ENCODE measurements at places on chromosomes 2 and 18. TPM values are rescaled to one million over a fixed set of nuclear protein-coding genes. Genes with fewer than 3 reads are reported as not detected.

- no peak overlapping the region for H3K27ac ChIP-seq
- no peaks in the 10 kb centered on the region for H3K36me3 ChIP-seq
- no peak for DNase-seq
- peaks cover 11% of the 10 kb centered on the region for H3K4me1 ChIP-seq
- H3K4me3 ChIP-seq, result no peak overlapping the region
- no peaks in the 10 kb centered on the region for H3K27me3 ChIP-seq
Measured at GRCh38 chr18:44552706-44553105, 128.0 kb upstream of the SETBP1 start.

GRCh38 chr2:20081841-20082240, 30.4 kb upstream of the LAPTM4A start:
- no peak for DNase-seq
- no peak overlapping the region for H3K4me3 ChIP-seq
- no peaks in the 10 kb centered on the region for H3K27me3 ChIP-seq

DNA sequence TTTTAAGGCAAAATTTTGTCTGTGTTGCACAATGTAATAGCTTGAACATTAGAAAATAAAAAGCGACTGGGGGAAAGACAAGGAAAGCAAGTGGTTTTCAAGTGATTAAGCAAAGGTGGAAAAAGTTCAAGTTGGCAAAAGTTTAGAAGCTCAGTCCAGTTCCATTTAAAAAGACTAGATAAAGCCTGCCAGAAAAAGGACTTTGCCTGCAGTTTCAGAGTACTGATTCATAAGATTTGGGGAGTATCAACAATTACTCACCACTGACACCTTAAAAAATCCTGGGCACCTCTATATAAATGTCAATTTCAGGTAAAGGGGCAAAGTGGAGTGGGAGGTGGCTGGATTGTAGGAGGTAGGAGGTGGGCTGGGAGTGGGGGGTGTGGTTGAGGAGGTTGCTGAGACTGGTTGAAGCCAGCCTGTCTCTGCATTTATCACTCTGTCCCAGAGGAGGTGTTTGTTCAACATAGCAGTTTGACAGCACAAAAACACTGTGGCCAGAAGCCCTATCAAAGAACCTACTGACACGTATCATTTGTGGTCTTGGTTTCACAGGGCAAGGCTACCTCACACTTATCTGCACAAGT, 14.6 kb downstream of the ZEB2 start:
- DNase-seq, result no peak
- H3K36me3 ChIP-seq, result no peaks in the 10 kb centered on the region
- peaks cover 75% of the 10 kb centered on the region for H3K4me1 ChIP-seq
- peak overlapping the region; percentile 78 for H3K27ac ChIP-seq
- no peak overlapping the region for H3K4me3 ChIP-seq

GRCh38 chr18:21742315-21742687, 1.7 kb downstream of the MIB1 start:
- H3K36me3 ChIP-seq, result no peaks in the 10 kb centered on the region
- peaks cover 53% of the 10 kb centered on the region for H3K4me1 ChIP-seq
- H3K27me3 ChIP-seq, result no peaks in the 10 kb centered on the region
- H3K27ac ChIP-seq, result peak overlapping the region; percentile 99

GRCh38 chr2:198173242-198173641, 368.8 kb downstream of the PLCL1 start:
- H3K27ac ChIP-seq, result no peak overlapping the region
- DNase-seq, result no peak
- no peaks in the 10 kb centered on the region for H3K4me1 ChIP-seq
- no peaks in the 10 kb centered on the region for H3K36me3 ChIP-seq
- no peaks in the 10 kb centered on the region for H3K27me3 ChIP-seq

Gene ERLEC1
- total RNA-seq, result 84.5 TPM

DNA sequence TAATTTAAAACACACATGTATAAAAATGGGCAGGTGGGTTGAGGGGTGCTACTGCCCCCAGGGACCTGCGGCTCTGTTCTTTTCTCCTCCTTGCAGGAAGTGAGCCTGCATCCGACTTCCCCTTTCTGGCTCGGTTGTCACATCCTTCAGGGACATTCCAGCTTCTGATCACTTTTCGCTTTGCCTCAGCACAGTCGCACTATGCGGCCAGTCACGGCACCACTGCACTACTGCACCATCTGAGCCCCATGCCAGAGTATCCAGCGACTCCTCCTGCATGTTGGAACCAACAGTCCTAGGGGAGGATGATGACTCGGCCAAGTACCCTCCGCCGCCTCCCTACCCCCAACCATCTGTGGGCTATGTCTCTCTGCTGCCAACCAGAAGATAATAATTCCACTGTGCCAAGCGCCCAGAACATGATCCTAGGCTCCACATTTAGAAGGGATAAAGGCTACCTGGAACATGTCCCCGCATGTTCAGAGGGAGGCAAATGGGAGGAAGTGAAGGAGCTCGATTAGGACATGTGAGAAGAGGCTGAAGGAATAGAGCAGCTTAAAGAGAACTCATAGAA, 17.6 kb downstream of the CDC42EP3 start:
- H3K36me3 ChIP-seq, result no peaks in the 10 kb centered on the region
- H3K27me3 ChIP-seq, result no peaks in the 10 kb centered on the region
- peaks cover 55% of the 10 kb centered on the region for H3K4me1 ChIP-seq
- DNase-seq, result no peak
- H3K27ac ChIP-seq, result peak overlapping the region; percentile 47

GRCh38 chr2:78979380-78980151, 45.9 kb upstream of the REG3G start:
- no peaks in the 10 kb centered on the region for H3K4me1 ChIP-seq
- DNase-seq, result no peak
- no peak overlapping the region for H3K27ac ChIP-seq
- no peaks in the 10 kb centered on the region for H3K27me3 ChIP-seq

Gene IL1A
- total RNA-seq, result 0.98 TPM

GRCh38 chr18:56402872-56403516, 235.4 kb downstream of the TXNL1 start:
- no peak for DNase-seq
- H3K36me3 ChIP-seq, result no peaks in the 10 kb centered on the region
- no peaks in the 10 kb centered on the region for H3K4me1 ChIP-seq
- peak overlapping the region; percentile 43 for H3K27ac ChIP-seq
- no peaks in the 10 kb centered on the region for H3K27me3 ChIP-seq

GRCh38 chr2:150020221-150020620, 432.6 kb upstream of the MMADHC start:
- DNase-seq, result no peak
- no peaks in the 10 kb centered on the region for H3K4me1 ChIP-seq
- no peak overlapping the region for H3K4me3 ChIP-seq
- H3K36me3 ChIP-seq, result no peaks in the 10 kb centered on the region
- H3K27ac ChIP-seq, result no peak overlapping the region
- H3K27me3 ChIP-seq, result no peaks in the 10 kb centered on the region

Gene AP1S3
- 9.8 TPM for total RNA-seq

Gene SALL3
- 7.4 TPM for total RNA-seq

Gene NT5C1B
- total RNA-seq, result not detected

Gene C2orf78
- total RNA-seq, result not detected

DNA sequence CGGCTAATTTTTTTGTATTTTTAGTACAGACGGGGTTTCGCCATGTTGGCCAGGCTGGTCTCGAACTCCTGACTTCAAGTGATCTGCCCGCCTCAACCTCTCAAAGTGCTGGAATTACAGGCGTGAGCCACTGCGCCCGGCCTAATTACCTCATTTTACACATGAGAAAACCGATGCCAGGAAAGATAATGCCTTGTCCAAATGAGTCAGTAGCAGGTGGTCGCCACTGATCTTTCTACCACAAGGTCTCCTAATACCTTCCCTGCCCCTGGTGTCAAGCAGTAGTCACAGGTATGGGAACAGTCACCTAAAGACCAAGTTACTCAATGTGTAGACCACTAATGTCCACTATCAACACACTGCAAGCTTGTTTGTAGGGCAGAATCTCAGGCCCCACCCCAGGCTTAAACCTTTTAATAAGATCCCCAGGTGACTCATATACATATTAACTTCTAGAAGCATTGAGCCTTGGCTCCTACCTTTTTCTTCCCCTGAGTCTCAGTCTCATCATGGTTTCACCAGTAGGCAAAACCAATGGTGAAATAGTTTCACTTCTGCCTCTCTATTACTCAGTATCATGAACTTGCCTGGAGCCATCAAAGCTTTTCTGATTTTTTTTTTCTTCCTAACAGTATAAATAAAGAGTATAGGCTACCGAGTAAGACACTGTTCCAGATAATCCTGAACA, 6.9 kb upstream of the EPB41L5 start:
- no peaks in the 10 kb centered on the region for H3K36me3 ChIP-seq
- H3K4me3 ChIP-seq, result no peak overlapping the region
- no peak for DNase-seq
- H3K27me3 ChIP-seq, result no peaks in the 10 kb centered on the region
- H3K27ac ChIP-seq, result no peak overlapping the region

- DNase-seq, result no peak
- peaks cover 12% of the 10 kb centered on the region for H3K4me1 ChIP-seq
- no peak overlapping the region for H3K27ac ChIP-seq
- H3K27me3 ChIP-seq, result no peaks in the 10 kb centered on the region
Measured at GRCh38 chr2:181774685-181775084, 94.4 kb upstream of the NEUROD1 start.

GRCh38 chr18:73079920-73080319, 212.1 kb upstream of the NETO1 start:
- H3K27ac ChIP-seq, result no peak overlapping the region
- DNase-seq, result no peak
- no peaks in the 10 kb centered on the region for H3K27me3 ChIP-seq
- no peak overlapping the region for H3K4me3 ChIP-seq
- H3K36me3 ChIP-seq, result no peaks in the 10 kb centered on the region

Gene NAT8
- total RNA-seq, result not detected

Gene MAPRE3
- total RNA-seq, result 20.6 TPM

GRCh38 chr2:71157124-71157793, 26.8 kb downstream of the MPHOSPH10 start:
- peak overlapping the region; percentile 26 for H3K4me3 ChIP-seq
- no peaks in the 10 kb centered on the region for H3K36me3 ChIP-seq
- H3K4me1 ChIP-seq, result peaks cover 10% of the 10 kb centered on the region
- H3K27me3 ChIP-seq, result no peaks in the 10 kb centered on the region
- DNase-seq, result peak; percentile 77

Gene ALPI
- not detected for total RNA-seq

Gene POTEC
- total RNA-seq, result not detected

Gene TRMT61B
- total RNA-seq, result 15.0 TPM

Gene C2orf72
- 0.25 TPM for total RNA-seq

Gene CYP27C1
- total RNA-seq, result 3.2 TPM

GRCh38 chr2:191018048-191018447, 4.1 kb upstream of the STAT1 start:
- H3K27ac ChIP-seq, result no peak overlapping the region
- H3K4me1 ChIP-seq, result peaks cover 22% of the 10 kb centered on the region
- H3K27me3 ChIP-seq, result no peaks in the 10 kb centered on the region
- no peak overlapping the region for H3K4me3 ChIP-seq

Gene UGT1A6
- total RNA-seq, result 14.0 TPM

Gene USP40
- total RNA-seq, result 50.1 TPM

- peak overlapping the region; percentile 13 for H3K27ac ChIP-seq
- no peak for DNase-seq
- H3K36me3 ChIP-seq, result peaks cover 37% of the 10 kb centered on the region
Measured at GRCh38 chr18:23877371-23877770, 137.2 kb upstream of the TTC39C start.

Gene EVA1A
- not detected for total RNA-seq

GRCh38 chr2:27422958-27423357, 5.5 kb upstream of the NRBP1 start:
- DNase-seq, result no peak
- H3K27ac ChIP-seq, result no peak overlapping the region
- H3K4me3 ChIP-seq, result no peak overlapping the region
- peaks cover 6% of the 10 kb centered on the region for H3K4me1 ChIP-seq

Gene ASXL3
- 5.9 TPM for total RNA-seq

DNA sequence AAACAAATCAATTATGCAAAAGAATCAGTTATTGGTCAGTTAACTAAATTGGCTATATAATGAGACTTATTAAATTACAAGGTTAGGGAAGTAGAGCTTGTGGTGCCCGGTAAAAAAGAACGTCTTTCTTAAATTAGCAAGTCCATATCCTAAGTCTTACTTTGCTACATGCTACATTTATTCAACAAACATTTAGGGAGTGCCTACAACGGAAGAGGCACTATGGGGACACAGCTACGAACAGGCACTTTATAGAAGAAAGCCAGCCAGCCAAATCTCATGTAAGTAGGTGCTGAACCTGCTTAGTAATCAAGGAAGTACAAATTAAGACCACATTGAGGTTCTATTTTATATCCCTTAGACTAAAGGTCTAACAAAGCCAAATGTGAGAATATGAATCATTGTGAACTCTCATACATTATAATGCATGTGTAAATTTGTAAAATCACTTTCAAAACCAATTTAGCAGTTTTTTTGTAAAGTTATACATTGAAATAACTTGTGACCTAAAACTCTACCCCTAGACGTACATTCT, 59.9 kb downstream of the PDK1 start:
- no peak for DNase-seq
- no peak overlapping the region for H3K27ac ChIP-seq
- H3K36me3 ChIP-seq, result no peaks in the 10 kb centered on the region

DNA sequence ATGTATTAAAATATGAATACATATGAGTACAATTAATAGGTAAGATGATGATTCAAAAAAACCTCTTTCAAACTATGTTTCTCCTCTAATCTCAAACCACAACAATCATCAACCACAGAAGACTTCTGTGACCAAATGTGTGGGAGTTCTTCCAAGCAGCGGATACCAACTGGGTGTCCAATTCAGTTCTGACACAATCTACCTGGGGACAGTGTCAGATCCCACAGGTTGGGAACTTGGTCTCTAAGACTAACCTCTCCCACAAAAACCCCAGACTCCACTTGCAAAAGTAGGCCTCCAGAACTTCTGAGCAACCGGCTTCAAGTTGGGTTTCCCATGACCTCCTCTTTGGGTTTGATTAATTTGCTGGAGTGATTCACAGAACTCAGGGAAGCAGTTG, 26.9 kb downstream of the FASTKD1 start:
- no peak overlapping the region for H3K4me3 ChIP-seq
- no peak overlapping the region for H3K27ac ChIP-seq
- DNase-seq, result no peak

Gene CPLX4
- total RNA-seq, result not detected

- DNase-seq, result no peak
- no peaks in the 10 kb centered on the region for H3K27me3 ChIP-seq
- H3K4me1 ChIP-seq, result peaks cover 15% of the 10 kb centered on the region
Measured at GRCh38 chr2:23745726-23746105, 181.2 kb downstream of the ATAD2B start.

Gene IL1B
- total RNA-seq, result 2.5 TPM

GRCh38 chr2:85650456-85650855, 17.5 kb downstream of the SFTPB start:
- H3K27me3 ChIP-seq, result no peaks in the 10 kb centered on the region
- no peaks in the 10 kb centered on the region for H3K4me1 ChIP-seq
- no peak overlapping the region for H3K27ac ChIP-seq
- no peak overlapping the region for H3K4me3 ChIP-seq

Measured in vagina (tissue), 2 donors.